Right lobe of liver (tissue), 6 donors: ENCODE measurements at places on chromosomes 6 and 20. TPM values are rescaled to one million over a fixed set of nuclear protein-coding genes. Genes with fewer than 3 reads are reported as not detected.

GRCh38 chr20:10110151-10110550 is 75.4 kb downstream of the ANKEF1 start:
- no peak for DNase-seq

The WFDC5 gene
- not detected for total RNA-seq

GRCh38 chr6:159282421-159282820 is 113.2 kb downstream of the FNDC1 start:
- DNase-seq: no peak

The SSTR4 gene
- not detected for total RNA-seq

DNA sequence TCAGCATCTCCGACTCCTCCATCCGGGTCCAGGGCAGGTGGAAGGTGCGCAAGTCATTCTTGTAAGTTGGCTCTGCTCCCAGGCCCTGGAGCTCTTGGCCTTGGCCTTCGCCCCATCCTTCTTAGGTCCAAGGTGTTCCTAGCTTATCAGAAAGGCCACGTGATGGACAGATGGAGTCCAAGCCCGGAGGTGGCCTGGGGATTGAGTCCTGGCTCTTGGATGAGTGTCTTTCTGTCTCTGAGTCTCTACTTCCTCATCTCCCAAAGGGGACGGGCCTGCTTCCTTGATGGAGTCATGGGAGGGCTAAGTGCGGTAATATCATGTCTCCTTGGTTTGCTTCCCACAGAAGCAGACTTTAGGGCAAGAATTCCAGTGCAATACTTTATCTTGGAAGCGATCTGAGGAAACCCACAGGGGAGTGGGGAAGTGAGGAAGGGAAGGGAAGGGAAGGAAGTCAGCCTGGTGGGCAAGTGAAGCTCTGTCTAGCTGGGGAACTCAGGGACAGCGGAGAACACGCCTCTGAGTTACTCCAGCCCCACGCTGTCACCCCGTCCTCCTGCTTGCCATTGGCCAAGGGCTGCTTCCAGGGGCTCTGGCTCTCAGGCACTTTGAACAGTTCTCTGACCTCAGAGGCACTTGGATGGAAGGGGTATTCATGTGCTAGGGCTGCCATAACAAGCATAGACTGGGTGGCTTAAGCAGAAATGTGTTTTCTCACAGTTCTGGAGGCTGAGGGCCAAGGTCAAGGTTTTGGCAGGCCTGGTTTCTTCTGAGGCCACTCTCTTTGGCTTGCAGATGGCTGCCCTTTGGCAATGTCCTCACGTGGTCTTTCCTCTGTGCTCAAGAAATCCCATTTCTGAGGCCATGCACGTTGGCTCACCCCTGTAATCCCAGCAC is 4.8 kb downstream of the LBP start:
- peak; percentile 62 for DNase-seq
